ENCODE measurements at places on chromosomes 6 and 20.

DNA sequence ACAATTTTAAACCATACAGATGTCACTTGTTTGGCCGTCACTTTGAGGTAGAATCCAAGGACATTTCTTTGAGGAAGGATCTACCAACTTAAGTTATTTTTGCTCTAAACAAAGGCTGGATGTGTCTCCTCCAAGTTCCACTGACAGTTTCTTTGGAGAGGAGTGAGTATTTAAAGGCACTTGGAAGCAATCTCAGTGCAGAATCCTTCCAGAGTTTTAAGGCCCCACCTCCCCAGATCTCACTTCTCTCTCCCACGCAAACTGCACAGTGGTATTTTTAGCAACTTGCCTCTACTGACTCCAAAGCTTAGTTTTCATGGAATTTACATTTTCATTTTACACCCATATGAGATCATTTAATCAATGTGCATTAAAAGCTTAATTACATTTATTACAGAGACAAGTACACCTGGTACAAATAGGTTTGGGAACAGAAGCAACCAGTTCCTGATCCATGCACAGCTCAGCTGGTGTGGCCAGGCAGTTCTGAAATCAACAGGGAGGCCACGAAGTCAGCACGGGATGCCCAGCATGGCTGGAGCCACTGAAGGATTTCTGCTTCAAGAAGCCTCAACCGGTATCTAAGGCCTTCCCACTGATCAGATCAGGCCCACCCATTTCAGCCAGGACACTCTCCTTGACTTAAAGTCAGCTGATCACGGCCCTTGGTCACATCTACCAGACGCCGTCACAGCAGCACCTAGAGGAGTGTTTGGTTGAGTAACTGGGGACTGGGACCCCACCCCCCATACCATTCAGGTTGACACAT is 109.8 kb downstream of the SYCP2 start:
- DNase-seq: no peak

GRCh38 chr6:130829333-130829910 is 2.2 kb downstream of the SMLR1 start:
- no peak for DNase-seq

GRCh38 chr6:136539967-136540652 is 10.1 kb downstream of the MAP7 start:
- DNase-seq: no peak

DNA sequence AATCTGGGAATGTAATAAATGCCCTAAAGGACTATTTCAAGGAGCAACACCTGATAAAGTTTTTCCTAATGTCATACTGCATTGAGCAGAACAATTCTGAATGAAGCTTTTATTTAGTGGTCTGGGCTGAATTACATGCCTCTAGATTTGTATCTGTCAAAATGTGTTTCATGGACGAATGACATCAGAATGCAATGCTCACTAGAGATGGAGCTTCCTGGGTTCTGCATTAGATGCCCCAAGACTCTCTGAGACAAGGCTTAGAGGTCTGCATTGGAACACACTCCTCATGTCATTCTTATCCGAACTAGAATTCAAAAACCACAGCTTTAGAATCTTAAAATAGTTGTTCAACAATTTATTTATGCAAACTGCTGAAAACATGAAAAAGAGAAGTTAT is 62.0 kb downstream of the SYNE1 start:
- no peak for DNase-seq

GRCh38 chr6:139355172-139355571 is 19.3 kb downstream of the CITED2 start:
- DNase-seq: no peak

- no peak for DNase-seq
These were observed 20.6 kb downstream of the TAF4 start for GRCh38 chr20:62045118-62045517.
